ENCODE measurements at places on chromosomes 1 and 21. TPM values are rescaled to one million over a fixed set of nuclear protein-coding genes. Genes with fewer than 3 reads are reported as not detected.

Gene RXRG
- total RNA-seq, result 2.1 TPM

Gene KMO
- 0.36 TPM for total RNA-seq

Gene PUSL1
- 15.7 TPM for total RNA-seq

Gene PTGFRN
- 96.1 TPM for total RNA-seq

Gene FMOD
- total RNA-seq, result 46.0 TPM

Gene CD52
- 1.6 TPM for total RNA-seq

Gene TMPRSS15
- total RNA-seq, result not detected

DNA sequence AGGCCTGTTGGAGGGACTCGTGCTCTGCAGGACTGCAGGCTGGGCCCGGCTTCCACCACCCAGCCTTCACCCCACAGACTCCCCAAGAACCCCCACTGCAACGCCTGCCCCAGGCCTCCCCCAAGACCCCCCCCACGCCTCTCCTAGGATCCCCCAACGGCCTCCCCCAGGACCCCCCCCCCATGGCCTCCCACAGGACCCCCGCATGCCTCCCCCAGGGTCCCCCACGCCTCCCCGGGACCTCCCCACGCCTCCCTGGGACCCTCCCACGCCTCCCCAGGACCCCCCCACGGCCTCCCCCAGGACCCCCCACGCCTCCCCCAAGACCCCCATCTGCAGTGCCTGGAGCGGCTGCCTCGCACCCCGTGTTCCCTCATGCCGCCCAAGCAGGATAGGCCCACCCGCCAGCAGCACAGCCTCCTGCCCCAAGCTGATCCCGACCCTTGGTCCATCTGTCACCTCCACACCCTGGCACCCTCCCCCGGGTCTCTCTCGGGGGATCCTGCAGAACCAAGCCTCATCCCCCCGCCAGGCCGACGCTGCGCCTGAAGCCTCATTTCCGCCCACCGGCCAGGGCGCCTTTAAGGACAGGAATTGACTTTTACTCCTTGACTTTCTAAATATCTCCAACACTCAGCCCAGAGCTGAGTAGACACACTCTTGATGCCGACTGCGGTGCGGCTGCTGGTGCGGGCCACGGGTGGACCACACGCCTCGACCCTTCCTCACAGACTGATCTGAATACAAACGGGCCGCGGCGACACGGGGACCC, 14.1 kb upstream of the RNF223 start:
- no peak for DNase-seq

- no peak for DNase-seq
These were observed 8.5 kb downstream of the CYP4B1 start for GRCh38 chr1:46807046-46807972.

GRCh38 chr1:168626326-168626725, 49.9 kb downstream of the XCL1 start:
- no peak for DNase-seq

- DNase-seq, result no peak
These were observed 626.9 kb upstream of the ADGRL4 start for GRCh38 chr1:79633456-79633855.

GRCh38 chr1:17207966-17208418, 3.1 kb downstream of the PADI1 start:
- no peak for DNase-seq

All from sigmoid colon (tissue), 7 donors.